Activated T-cell treated with anti-CD3 and anti-CD28 coated beads, Interleukin-2, amount 50 U/mL, for 48 hours (primary cell): ENCODE measurements at places on chromosomes 2 and 18.

DNA sequence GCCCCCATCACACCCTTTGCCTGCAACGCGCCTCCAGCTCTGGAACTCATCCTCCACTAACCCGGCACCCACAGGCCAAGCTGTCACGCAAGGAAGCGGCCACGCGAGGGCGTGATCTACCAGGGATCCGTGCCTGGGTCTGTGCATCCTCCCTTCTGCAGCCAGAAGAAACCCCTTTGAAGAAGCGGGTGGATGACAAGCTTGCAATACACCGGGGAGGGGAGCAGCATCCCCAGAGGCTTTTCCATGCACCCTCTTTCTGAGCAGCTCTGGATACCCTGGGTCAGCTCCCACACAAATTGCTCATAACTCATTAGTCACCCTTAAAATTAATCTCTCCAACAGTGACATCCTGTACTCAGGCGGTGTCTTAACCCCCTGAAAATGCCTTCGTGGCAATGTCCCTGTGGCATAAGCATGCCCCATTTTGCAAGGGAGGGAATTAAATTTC lies 47.6 kb downstream of the PDCL3 start:
- DNase-seq, result peak; percentile 82

GRCh38 chr2:36322108-36322507 lies 33.5 kb upstream of the CRIM1 start:
- no peak for DNase-seq

DNA sequence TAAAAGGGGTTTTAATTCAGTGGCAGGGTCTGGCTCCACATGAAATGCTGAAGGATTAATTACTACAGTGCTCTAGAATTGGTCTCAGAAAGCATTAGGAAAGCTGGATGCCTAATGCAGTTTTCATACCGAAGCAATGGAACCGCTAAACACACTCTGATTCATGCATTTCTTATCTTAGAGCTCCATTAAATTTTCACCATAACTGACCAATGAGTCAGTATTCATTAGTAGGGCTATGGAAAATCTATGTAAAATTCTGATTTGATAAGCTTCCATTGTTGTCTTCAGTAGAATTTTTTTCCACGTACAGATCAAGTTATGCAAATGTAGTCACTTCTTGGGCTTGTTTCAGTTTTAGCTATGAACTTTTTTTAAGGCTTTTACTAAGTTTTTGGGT lies 359.9 kb downstream of the ARHGAP15 start:
- DNase-seq, result no peak

- no peak for DNase-seq
Observed at GRCh38 chr2:30503695-30504052, 56.6 kb downstream of the LCLAT1 start.

DNA sequence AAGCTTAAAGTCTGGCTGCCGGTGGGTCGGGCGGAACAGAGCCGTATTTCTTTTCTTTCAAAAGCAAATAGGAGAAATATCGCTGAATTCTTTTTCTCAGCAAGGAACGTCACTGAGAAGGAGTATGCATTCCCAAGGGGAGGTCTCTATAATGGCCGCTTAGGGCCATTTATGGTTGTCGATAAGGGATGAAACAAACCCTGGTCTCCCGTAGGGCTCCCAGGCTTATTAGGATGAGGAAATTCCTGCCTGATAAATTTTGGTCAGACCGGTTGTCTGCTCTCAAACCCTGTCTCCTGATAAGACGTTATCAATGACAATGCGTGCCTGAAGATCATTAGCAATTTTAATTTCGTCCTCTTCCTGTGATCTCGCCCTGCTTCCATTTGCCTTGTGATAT lies 227.7 kb upstream of the ZEB2 start:
- DNase-seq, result no peak

GRCh38 chr18:24443870-24444269 lies 16.6 kb upstream of the HRH4 start:
- DNase-seq, result no peak

DNA sequence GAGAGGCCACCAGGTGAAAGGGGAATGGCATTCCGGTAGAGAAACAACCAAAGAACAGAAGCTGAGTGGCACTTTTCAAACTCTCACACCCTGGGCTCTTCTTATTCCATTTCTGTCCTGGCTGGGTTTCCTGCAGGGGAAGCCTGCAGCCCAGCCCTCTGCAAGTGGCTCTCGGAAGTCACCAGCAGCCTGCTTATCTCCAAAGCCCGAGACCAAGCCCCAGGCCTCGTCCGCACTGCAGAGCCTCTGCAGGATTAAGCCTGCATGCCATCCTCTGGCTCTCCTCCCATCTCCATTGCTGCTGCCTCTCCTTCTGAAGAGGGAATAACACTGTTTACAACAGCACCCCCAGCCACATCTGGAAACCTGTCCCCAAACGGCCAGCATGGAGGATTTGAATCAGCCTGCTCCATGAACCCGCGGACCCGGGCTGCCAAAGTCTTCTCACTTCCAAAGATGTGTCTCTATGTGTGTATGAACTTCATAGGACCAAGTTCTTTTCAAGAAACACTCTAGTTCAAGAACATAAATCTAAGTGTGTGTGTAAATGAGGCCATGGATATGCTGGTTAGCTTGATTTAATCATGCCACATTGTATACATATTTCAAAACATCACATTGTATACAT lies 54.2 kb downstream of the DIPK1C start:
- DNase-seq, result no peak

GRCh38 chr18:79506191-79507075 lies 110.7 kb downstream of the NFATC1 start:
- DNase-seq, result no peak

DNA sequence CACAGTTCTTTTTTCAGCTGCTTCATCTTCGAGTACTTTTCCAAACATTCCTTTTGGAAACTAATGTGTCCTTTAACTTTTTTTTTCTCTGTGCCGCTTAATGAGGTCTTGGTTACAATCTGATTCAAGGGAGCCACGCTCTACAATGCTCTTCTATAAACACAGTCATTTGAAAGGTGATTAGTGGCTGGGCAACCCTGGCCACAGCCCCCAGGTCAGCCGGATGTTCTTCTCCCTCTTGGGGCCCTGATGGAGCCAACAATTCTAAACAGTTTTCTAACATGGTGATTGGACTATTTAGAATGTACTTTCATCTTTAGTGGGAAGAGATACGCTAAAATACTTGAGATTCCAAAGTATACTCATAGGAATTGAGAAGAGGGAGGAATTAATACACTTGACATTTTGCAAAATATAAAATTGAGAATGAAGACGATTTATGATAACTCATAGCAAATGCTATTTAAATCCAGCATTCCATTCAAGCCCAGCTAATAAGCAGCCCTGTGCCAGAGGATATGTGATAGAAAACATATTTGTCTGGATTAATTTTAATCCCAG lies 83.7 kb upstream of the MBOAT2 start:
- DNase-seq, result no peak

- DNase-seq, result no peak
Observed at GRCh38 chr18:50721006-50721405, 98.8 kb downstream of the MRO start.

DNA sequence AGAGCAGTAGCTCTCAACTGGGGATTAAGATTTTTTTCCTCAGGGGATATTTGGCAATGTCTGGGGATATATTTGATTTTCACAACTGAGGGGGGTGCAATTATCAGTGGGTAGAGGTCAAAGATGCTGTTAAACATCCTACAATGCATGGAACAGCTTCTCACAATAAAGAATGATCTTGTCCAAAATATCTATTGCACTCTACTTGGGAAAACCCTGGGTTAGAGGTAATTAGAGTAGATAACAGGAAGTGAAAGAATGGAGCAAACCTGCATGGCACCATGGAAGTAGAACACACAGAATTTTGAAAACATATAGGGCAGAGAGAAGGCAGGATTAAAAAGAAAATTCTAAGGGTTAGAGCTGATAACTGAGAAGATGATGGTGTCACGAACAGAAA lies 26.4 kb upstream of the PPM1B start:
- no peak for DNase-seq

DNA sequence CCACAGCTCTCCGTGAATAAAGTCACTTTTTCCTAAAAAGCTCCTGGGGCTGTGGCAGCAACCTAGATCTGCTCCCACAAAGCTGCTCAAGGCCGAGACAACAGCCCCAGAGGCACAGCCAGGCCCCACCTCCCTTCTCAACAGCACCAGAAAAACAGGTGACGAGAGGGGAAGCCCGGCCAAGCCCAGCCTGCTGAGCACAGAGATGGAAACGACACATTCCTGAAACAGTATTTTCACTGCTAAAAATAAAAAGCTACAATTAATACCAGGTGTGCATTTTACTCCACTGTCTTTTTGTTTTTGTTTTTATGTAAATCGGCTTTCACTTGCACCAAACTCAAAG lies 199.3 kb downstream of the HDAC4 start:
- DNase-seq, result no peak

DNA sequence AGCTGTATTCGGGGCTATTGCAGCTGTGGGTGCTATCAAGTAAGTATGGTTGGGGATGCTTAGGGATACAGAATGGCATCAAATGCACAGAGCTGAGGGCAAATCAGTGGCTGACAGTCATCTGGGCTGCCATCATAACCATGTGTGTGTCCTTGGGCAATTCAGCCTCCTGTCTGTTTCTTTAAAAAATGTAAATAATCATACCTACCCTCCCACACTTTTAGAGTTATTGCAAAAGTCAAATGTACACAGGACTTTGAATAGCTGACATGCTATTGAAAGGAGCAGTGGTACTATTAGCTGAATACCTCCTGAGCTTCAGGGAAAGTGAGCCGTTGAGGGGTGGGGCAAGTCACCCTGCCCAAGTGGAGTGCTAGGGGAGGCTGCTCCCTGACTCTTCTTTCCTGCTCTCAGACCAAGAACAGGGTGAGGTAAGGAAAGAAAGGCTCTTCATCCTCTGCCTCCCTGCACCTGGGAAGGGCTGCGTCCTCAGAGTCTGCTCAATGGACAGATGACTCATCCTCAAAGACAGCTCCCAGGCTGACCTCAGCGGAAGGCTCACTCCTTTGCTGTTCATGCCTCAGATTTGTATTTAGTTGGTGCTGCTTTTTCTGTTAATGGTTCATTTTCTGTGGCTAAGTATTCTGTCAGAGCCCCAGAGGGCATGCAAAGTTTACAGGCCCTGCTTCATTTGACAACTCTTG lies 54.9 kb upstream of the BZW1 start:
- DNase-seq, result no peak

GRCh38 chr2:181464966-181465365 lies 7.8 kb downstream of the ITGA4 start:
- no peak for DNase-seq

GRCh38 chr2:30447149-30448045 lies at the start of gene LCLAT1:
Gene LCLAT1 (plus strand): TSS chr2:30447246. CDS start chr2:30525591, 78,345 bp downstream.
- DNase-seq, result peak; percentile 90

DNA sequence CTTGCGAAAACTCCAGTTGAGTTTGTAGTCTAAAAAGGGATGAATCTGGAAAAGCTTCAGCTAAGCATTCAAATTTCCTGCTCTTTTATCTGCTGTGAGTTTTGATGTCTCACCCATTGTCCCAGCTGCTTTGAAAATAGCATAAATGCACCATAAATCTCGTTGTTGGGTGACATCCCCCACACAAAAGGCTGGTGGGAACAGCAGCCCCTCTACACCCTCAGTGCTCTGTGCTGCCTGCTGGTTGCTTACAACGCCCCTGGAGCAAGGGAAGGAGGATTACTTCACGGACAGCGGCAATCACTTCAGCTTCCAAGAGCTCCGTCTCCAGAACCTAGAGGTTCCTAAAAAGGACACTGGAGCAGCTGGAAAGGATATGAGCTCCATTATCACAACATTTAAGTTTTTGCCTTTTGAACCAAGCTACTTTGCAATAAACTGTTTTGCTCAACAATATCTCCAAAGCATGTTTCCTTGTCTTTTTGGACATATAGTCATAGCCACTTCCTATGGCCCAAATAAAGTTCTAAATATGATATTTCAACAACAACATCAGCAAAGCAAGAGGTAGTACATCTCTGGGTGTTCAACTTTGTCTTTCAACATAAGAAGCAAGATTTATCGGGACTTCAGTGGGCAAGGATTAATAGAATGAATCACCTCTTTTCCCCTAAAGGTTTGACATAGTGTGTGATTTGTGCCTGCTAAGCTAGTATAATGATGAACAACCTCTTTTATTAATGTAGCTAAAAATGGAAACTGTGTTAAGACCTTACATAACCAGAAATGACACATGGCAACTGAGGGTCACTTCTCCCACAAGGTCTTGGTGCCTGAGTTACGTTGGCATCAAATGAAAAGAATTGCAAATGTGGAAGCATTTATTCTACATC lies 413.5 kb downstream of the TXNL1 start:
- no peak for DNase-seq

GRCh38 chr2:24164416-24164973 lies 10.4 kb upstream of the FAM228A start:
- peak; percentile 66 for DNase-seq

DNA sequence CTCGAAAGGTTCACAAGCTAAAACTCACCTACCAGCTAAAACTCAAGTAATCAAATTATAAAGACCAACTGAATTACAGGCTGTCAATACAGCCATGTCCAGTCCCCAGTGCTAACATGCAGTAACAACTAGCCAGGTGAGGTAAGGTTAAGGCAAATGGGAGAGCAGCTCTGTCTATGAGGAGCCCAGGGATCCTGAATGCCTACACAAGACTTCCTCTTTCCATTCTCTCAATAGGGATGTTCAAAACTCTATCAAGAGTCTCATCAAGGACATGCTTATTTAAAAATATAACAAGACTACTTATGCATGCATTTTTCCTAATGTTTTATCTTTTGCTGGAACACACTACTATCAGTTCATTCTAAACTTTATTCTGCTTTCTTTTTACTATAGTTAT lies 20.4 kb downstream of the REV1 start:
- DNase-seq, result no peak

DNA sequence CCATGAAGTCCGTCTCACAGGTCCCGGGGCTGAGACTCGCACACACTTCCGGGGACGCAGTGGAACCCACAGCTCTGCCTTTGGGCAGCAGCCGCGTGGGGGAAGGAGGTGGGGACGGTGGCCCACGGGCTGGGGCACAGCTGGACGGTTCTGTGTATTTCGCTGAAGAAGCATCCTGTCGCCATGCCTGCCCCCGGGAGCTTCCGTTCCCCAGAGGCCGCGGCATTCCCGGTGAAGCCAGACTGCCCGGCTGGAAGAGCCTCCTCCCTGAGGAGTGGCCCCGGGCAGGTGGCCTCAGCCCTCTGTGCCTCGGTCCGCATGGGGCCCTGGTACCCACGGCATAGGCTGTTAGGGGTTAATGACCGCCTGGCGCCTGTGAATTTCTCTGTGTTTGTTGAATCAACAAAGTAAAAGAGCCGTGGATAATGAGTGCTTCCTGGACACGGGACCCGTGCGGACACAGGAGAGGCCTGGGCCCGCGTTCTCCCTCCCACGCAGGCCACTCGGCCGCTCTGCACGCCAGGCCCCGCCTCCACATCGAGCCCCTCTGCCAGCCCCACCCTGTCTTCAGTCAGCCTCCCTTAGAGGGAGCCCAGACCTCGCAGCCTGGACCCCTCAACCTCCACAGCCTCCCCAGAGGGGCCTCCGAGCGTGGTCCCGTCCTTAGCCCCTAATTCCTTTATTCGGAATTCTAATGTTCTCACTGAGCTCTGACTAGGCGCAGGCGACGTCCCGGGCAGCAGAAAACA lies 51.0 kb downstream of the KCNG2 start:
- peak; percentile 6 for DNase-seq

- no peak for DNase-seq
Observed at GRCh38 chr2:66689456-66690051, 254.6 kb downstream of the MEIS1 start.

GRCh38 chr18:22525313-22525712 lies 107.6 kb upstream of the CTAGE1 start:
- no peak for DNase-seq

- no peak for DNase-seq
Observed at GRCh38 chr18:9348079-9348671, 13.6 kb downstream of the TWSG1 start.

- no peak for DNase-seq
Observed at GRCh38 chr18:32520771-32521170, 50.1 kb upstream of the GAREM1 start.
